Skin of body (tissue), 3 donors: ENCODE measurements at places on chromosomes 16 and 17. TPM values are rescaled to one million over a fixed set of nuclear protein-coding genes. Genes with fewer than 3 reads are reported as not detected.

The SLC5A10 gene
- 0.20 TPM for total RNA-seq

The KRTAP9-2 gene
- total RNA-seq = 6.3 TPM

The AANAT gene
- total RNA-seq = not detected

The HBA2 gene
- total RNA-seq = 7,549 TPM

The CD300E gene
- 1.2 TPM for total RNA-seq

The SPATA32 gene
- not detected for total RNA-seq

The TBC1D3B gene
- 0.39 TPM for total RNA-seq

The CD79B gene
- total RNA-seq = 2.2 TPM

DNA sequence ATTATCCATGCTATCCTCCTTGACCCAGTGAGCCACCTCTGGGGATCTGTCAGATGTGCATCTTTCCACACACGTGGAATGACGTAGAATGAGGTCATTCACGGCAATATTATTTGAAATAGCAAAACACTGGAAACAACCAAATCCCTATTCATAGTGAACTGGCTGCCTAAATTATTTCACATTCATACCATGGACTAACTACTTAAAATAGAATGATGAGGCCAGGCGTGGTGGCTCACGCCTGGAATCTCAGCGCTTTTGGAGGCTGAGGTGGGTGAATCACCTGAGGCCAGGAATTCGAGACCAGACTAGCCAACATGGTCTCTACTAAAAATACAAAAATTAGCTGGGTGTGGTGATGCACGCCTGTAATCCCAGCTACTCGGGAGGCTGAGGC, 75.5 kb downstream of the RAP1GAP2 start:
- no peak for DNase-seq

GRCh38 chr16:60651346-60651745, 1384.9 kb downstream of the CDH8 start:
- no peak for DNase-seq

DNA sequence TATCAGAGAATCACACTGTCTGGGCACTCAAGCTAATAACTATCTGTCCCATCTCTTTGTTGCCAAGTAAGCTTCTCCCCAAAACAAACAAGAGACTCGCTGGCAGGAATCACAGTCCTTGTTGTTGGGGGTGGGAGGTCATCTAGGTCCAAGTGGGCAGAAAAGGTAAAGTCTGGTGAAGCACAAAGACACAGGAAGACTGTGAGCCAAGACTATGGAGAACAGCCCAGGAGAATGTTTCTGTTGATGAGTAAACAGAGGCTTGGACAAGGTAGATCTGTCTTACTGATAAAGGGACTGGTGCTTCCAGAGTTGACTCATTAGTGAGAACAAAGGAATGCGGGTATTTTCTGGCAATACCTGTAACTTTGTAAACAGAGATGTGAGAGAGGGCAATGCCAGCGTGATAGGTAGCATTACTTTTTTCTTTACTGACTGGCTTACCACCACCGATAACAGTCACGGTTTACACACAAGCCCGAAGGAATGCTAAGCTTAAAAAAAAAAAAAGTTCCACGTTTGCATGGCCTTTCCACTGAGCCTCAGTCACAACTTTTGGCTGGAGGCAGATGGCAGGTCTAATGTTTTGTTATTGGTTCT, 11.5 kb upstream of the MMD start:
- DNase-seq = no peak

DNA sequence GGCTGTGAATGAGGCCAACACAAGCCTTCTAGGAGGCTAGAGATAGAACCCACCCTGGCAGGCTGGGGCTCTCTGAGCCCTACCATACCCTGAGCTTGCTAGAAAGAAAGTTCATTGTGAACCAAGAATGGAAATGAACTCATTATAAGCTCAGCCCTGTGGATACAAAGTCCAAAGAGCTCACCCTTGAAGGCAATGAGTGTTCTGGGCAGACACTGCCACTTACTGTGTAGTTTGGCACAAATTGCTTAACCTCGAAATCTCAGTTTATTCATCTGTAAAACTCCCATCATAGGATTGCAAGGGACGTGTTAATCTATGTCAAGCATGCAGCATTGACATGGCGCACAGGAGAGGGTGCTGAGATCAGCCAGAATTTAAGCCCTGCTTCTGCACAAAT, 5.5 kb downstream of the KDM8 start:
- no peak for DNase-seq

GRCh38 chr17:76791053-76791980, 53.4 kb downstream of the MFSD11 start:
- DNase-seq = peak; percentile 20
